ENCODE measurements at places on chromosomes 3 and 15.

- DNase-seq = no peak
These were observed 11.9 kb downstream of the CISH start for GRCh38 chr3:50599716-50600118.

DNA sequence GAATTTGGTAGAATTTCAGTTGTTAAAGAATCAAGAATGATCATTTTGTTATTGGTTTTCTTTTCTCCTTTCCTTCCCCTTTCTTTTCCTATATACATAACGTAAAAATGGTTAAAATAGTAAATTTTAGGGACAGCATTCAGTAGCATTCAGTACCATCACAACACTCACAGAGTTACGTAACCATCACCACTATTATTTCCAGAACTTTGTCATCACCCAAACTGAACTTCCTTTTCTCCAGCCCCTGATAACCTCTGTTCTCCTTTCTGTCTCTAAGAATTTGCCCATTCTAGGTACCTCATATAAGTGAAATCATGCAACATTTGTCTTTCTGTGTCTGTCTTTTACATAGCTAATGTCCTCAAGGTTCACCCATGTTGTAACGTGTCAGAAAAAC, 165.3 kb downstream of the AKAP13 start:
- DNase-seq = no peak

DNA sequence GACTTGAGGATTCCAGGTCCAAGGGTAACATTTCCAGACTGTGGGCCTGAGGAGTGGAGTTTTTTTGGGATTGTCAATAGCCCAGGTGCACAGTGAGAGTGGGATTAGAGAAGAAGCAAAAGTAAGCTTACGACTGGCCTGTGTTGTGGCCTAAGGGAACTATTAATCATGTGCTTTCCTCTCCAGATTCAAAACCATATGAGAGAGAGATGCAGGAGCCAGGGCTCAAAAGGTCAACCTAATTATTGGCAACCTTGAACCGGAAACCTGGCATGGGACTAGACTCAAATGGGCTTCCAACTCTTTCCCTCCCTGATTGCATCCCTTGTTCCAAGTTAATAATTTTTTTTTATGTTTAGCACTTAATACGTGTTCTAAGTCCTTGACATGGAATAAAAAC, 242.1 kb upstream of the THRB start:
- no peak for DNase-seq

DNA sequence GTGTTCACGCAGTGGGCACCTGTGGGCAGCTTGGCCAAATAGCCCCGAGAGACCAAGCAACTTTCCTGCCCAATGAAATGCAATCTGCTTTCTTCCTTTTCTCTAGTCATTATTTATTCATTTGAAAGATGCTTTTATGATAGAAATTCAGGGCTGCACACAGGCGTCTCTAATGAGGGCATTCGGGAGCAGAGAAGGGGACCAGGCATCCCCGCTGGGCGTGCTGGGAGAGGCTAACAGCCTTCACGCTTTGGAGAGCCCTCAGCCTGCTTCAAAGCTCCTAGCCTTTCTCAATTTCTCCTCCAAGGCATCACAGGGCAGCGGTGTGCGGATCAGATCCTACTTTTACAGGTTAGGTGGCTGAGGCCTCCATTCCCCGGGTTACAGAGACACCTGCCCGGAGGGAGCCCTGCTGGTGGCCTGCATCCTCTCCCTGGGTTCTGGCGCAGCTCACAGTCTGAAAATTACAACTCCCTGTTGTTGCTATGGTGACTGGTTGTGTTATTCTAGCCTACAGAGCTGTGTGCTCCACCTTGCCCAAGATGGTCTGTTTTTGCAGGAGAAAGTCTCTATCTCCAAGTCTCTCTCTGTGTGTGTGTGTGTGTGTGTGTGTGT, 21.8 kb upstream of the KLF13 start:
- DNase-seq = no peak

DNA sequence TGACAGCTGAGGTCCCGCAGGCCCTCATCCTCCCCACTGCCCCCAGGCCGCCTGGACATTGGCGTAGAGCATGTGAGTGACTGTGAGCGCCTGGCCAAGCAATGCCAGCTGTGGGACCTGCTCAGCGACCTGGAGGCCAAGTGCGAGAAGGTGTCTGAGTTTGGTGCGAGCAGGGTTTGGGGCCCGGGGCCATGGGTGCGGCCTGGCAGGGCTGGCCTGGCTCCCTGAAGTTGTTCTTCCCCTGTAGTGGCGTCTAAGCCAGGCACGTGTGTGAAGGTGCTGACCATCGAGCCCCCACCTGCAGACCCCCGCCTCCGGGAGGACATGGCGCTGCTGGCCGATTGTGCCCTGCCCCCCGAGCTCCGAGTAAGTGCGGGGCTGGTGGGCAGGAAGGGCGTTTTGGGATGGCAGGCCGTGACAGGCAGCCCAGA, 4.2 kb downstream of the ABTB1 start:
- no peak for DNase-seq

DNA sequence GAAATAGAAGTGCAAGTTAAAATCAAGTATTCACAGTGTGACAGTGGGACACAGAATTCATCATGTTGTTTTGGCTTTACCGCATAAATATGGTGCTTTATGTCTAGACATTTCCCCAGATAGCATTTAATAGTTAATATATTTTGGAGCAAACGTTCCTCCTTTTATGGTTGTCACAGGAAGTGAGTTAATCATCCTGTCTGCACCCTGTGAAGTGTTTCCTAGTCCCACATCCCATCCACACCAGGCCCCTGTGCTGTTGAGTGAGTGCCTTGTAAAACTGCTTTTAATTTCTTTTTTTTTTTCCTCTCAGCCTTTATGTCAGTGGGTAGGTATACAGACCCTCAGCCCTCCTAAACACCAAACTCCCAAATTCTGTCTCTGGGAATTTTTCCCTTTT, 393.7 kb downstream of the FEZF2 start:
- no peak for DNase-seq

GRCh38 chr3:48655606-48656005, 7.1 kb downstream of the CELSR3 start:
- DNase-seq = no peak

DNA sequence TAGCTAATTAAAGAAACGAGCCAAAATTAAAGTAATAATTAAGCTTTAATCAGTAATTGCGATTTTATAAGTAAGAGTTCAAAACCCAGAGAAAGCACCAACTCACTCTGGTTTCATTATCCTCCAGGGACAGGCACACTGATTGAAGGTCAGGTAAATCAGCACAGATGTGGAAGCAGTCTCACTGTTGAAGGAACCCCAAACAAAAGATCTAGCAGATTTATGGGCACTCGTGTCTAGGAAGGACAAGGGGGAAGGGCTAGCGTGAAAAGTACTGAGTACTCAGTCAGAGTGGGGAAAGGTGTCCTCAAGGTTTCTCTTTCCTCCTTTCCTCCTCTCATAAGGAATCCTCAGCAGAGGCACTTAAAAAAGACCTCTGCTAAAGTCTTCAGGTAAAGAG, 320.1 kb downstream of the PYDC2 start:
- DNase-seq = no peak

DNA sequence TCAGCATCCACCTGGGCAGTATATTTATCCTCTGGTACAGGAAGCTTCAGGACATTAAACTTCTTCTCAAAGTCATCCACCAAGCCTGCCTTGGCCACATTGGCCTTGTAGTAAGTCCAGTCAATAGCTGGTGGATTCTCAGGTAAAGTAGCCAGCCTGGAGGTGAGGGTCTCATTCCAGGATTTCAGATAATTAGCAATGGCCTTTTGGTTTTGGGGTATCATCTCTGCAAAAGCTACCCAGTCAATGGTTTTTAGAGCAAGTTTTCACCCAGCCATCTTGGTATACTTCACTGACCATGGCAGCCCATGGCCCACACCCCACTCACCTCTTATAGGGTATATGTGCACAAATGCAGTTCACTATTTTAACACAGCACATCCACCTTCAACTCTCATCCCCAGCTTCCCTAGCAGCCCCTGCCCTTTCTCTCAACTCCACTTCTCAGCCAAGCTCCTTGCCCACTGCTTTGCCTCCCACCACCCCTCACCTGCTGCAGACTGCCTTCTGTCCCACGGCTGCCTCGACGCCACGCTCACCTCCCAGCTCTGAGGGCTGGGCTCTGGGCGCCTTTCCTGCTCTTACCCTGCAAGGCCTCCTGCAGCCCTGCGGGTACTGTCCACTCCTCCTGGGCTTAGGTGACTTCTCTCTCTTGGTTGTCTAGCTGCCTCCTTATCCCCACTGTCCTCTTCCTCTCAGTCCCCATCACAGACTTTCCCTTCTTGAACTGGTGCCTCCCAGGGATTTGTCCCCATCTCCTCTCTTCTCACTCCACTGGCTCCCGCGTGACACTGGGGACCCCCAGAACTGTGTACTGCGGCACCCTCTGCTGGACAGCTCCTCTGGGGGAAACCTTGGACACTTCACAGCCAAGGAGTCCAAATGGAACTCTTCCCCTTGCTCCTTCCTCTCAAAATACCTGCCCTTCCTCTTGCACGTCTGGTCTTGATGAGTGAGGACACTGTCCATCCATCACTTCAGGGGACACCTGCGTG, 1.7 kb upstream of the TGM5 start:
- DNase-seq = no peak

- no peak for DNase-seq
These were observed 944.3 kb downstream of the NTRK3 start for GRCh38 chr15:87312221-87312620.

GRCh38 chr3:45462522-45463265, 74.3 kb downstream of the LARS2 start:
- DNase-seq = no peak

DNA sequence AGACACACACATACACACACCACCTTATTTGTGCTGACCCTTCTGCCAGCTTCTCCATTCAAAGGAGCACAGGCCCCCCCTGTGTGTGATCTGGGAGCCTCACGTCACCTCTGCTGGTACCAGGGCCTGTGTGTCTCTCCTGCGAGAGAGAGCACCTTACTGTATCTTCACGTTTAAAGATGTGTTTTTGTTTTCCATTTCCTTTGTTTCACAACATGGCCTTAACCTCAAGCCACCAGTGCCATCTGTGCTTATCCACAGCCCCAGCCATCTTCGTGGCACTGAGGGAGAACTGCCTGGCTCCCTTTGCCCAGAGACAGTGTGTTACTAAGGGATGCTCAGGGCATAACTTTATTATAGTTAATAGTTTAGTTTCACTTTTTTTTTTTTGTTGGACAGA, 52.3 kb downstream of the ABHD2 start:
- DNase-seq = no peak

DNA sequence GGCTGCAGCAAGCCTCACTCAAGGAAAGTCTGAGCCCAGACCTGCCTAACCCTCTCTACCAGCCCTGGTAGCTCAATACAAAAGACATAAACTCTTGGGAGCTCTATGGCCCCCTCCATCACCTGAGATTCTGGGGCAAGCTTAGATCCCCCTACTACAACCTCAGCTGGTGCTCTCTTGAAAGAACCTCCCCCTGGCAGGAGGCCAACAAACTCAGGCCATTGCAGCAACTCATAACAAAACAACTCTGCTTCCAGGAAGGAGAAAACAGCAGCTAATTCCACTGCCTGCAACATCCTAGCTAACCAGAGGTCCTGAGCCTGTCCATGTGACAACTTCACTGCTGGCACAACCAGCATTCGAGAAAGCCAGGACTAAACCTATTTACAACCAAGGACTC, 169.2 kb downstream of the ROBO1 start:
- no peak for DNase-seq

DNA sequence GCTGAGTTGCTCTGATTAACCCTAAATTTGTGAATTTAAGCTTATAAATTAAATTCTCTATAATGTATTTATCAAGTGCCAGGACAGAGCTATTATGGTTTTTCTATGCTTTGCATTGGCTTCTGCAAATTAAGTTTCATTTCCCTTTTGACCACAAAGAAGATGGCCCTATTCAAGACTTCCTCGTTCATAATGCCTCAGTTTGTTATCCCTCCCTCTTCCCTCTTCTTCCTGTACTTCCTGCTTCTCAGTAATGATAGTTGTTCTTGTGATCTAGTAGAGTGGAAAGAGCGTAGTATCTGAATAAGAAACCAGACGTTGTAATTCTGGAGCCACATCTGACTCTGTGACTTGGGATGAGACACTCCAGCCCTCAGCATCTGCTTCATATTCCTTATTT, 118.7 kb downstream of the CACNA1D start:
- no peak for DNase-seq

DNA sequence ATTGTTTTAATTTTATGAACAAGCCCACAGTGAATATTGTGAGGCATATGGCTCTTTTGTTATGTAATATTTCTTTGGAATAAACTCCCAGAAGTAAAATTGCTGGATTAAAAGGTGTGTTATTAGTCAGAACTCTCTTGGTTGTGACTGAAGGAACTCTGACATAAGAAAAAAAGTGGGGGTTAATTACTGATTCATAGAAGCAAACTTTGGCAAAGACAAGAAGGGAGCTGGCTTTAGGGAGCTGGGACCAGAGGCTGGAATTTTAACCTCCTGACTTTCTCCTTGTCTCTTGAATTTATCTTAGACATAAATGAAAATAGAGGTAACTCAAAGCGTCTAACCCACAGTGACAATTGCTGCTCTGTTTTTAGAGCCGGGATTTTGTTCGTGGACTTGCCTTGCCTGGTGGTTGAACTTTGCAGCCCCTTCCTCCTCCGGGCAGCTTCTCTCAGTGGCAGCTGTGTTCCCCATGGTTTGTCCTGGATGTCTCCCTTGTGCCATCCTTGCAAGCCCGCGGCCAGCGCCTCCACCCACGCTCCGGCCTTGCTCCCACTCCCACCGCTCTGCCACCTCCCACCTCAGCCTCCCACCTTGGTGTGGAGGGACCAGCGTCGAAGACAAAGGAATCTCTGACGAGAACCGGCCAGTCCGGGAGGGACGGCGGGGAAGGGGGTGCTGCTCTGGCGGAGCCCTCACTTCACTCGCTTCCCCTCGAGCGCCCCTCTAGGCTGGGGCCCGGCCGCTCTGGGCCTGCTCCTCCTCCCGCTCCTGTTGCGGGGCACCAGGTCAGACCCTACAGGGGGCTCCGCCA, 28.0 kb downstream of the ARHGAP31 start:
- no peak for DNase-seq

DNA sequence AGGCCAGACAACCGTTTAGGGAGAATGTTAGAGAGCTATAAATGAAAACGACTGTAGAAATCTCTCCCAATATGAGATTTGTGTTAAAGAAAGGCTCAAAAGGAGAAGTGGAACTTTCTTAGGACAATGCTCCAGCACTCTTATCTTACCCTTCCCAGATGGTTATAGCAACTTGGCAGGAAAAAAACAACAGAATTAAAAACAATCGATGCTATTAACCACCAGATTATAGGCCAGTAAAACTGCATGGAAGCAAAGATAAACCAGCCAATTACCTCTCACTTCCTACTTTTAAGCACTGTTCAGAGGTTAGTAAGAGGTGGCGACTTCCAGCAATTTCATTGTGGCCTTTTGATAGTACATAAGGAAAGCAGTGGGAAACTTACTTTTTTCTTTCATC, 72.9 kb downstream of the TMCC1 start:
- no peak for DNase-seq

DNA sequence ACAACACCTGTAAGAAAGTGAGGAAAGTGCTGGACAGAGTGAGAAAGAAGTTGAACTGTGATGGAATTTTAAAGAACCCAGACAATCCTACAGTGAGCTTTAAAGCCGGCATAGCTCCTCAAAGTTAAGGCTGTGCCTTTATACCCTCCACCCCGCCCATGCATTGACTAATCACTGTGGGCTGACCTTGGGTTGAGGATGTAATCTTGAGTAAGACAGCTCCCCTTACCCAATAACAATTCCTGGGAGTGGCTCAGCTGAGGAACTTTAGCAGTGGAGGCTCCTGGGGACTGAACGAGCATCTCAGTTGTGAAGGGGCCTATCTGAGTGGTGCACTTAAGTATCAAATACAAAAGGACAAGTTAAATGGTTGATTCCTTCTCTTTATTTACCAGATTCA, 35.7 kb upstream of the ZNF770 start:
- no peak for DNase-seq

GRCh38 chr3:31693346-31693745, 160.6 kb downstream of the STT3B start:
- no peak for DNase-seq

- DNase-seq = no peak
These were observed 183.3 kb downstream of the WDR76 start for GRCh38 chr15:44010089-44010488.

All from NCI-H1694 (cell line).